ENCODE measurements at places on chromosomes 11 and 22.

- DNase-seq, result peak; percentile 17
Measured at GRCh38 chr11:110463153-110463552, 33.4 kb downstream of the FDX1 start.

GRCh38 chr11:123407996-123408597 is 22.0 kb upstream of the GRAMD1B start:
- no peak for DNase-seq

DNA sequence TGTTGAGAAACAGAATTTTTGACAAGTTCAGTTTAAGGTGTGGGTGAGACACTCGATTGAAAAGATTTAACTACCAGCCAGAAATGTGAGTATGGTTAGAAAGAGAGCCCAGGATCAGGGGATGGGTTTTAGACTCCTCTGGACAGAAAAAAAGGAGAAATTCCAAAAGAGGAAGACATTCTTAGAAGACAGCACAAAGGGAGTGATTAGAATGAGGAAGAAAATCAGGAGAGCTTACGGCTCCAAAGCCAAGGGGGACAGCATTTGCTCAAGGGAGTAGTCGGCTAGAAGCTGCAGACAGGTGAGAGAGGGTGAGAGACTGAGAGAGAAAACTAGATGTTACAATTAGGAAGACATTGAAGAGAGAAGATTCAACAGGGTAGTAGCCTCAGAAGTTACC is 166.1 kb downstream of the ADAMTS15 start:
- no peak for DNase-seq

GRCh38 chr22:47148956-47149728 is 386.7 kb downstream of the TBC1D22A start:
- no peak for DNase-seq

DNA sequence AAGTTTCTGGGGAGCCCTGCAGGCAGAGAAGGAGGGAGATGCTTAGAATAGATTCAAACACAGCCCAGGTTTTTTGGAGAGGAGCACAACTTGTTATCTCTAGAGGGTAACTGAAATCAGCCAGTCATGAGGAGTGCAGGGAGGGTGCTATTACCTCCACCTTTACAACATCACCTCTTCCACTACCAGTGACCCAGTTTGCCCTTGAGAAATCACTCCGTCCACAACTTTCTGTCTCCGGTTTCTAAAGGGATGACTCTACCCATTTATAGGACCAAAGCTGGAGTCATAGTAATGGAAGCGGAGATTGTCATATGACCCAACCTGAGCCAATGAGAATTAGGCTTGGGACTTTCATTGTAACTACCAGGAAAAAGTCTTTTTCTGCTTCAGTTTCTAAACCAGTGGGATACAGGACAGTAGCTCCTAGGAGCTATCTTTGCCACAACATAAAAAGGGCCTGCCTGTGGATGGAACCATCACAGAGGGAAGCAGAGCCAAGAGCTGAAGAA is 131.2 kb upstream of the SERPIND1 start:
- no peak for DNase-seq

DNA sequence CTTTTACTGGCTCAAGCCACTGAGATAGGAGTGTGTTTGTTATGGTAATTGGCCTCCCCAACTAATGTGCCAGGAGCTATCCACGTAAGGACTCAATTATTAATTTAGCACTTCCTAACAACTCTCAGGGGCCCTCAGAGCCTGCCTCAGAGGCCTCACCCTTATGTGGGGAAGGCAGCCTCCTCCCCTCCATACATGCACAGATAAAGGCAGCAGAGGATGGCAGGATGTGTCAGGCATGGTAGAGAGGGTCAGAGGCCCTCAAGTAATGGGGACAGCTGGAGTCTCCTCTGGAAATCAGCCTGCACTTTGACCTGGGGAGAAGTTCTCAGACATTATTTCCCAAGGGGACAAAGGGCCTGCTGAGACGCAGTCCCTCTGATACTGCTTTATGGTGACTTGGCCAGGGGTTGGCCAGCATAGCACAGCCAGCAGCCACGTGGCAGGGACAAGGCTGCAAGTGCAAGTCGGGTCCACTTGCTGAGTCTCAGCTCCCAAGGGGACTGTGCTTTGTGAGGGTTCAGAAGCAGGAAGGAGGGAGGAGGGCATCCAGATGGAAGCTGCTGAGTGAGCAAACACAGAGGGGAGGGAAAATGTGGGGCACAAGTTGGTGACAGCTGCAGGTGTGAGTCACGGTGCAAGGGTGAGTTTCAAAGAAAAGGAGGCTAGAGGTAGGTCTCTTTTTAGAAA is 17.0 kb downstream of the MOGAT2 start:
- no peak for DNase-seq

- no peak for DNase-seq
Measured at GRCh38 chr11:1458340-1459218, 28.0 kb downstream of the MOB2 start.

DNA sequence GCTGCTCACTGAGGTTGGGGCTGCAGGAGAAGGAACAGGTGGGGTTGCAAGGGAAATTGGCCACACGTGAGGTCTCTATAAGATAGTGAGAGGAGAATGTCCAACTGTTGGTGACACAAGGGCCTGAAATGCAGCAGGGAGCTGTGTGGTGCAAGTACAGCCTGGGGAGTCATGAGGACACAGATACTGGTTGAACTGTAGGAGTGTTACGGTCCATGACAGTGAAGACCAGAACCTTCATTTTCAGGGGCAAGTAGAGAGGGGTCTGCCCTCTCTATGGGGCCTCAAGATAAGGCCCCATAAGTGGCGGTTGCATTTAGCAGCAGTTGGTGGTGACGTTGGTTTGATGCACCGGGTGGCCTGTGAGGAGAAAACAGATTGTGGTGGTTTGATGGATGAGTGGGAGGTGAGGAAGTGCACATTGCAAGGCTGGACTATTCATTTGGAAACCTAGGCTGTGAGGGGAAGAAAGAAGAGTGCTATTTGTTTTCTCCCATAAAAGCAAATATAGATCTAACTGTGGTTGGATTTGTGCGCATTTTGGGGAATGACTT is 39.4 kb downstream of the MICAL2 start:
- no peak for DNase-seq

DNA sequence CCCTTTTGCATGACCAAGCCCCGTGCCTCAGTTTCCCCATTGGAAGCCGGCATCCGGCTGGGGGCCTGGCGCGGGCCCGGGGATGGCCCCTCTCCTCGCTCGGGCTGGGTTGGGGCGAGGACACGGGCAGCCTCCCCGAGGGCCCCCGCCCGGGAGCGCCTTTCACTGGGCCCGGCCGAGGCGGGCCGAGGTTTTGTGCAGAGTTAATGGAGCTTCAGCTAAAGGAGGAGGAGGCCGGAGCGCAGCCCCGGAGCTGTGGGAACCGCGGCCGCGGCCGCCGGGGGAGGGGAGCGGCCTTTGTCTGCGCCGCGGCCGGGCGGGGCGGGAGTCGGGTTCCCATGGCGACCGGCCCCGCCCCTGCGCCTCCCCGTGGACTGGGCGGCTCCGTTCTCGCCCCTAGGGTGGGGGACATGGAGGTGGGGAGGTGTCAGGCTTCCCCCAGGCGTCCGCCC is 1.4 kb upstream of the MAPK11 start:
- DNase-seq, result no peak

GRCh38 chr11:17974246-17974645 is 38.6 kb downstream of the SERGEF start:
- no peak for DNase-seq

- DNase-seq, result no peak
Measured at GRCh38 chr11:92861634-92862033, 107.8 kb upstream of the MTNR1B start.

- DNase-seq, result no peak
Measured at GRCh38 chr11:118051611-118052461, 25.0 kb upstream of the TMPRSS4 start.

- no peak for DNase-seq
Measured at GRCh38 chr22:30733181-30733631, 38.5 kb downstream of the OSBP2 start.

DNA sequence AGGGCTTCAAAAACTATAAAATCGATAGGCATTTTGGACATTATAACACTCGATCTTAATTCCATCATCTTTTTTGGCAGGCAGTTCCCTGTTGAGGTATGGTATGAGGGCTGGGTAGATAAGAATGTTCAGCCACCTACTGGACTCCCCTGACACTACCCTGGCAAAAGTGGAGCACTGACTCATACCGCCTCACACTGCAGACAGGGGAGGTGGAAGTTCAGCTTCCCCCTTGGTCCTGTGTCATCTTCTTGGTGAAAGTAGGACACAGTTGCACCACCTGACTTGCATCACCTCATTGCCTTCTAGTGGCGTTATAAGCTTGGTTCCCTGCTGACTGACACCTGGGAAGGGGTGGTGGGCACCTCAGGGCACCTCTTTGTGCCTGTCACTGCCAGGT is 30.4 kb downstream of the PAAF1 start:
- no peak for DNase-seq

DNA sequence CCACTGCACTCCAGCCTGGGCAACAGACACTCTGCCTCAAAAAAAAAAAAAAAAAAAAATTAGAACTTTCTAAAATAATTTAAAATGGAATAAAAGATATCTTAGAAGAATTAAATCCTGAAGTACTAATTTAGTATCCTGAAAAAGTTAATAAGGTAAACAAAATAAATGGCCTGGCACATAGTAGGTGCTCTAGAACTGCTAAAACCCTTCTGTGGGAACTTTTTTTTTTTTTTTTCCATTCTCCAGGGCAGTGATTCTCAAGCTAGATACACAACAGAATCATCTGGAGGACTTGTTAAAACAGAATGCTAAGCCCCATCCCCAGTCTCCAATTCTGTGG is 65.3 kb downstream of the MAML2 start:
- no peak for DNase-seq

DNA sequence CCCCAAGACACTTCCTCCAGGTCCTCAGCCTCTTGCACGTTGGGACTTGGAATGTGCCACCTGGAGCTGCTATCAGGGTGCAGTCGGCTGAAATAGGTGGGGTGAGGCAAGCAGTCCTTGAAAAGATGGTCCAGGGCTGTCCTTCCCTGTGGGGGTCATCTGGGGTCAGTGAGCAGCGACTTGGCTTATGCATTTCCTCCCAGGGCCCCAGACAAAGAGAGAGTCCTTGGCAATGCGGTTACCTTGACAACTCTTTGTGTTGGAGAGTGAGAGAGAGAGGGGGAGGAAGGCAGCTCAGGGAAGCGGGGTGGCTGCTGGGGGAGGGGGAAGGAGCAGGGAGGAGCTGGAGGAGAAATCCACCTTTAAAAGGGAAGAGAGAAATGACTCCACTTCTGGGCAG is 93.8 kb downstream of the MIAT start:
- peak; percentile 62 for DNase-seq

DNA sequence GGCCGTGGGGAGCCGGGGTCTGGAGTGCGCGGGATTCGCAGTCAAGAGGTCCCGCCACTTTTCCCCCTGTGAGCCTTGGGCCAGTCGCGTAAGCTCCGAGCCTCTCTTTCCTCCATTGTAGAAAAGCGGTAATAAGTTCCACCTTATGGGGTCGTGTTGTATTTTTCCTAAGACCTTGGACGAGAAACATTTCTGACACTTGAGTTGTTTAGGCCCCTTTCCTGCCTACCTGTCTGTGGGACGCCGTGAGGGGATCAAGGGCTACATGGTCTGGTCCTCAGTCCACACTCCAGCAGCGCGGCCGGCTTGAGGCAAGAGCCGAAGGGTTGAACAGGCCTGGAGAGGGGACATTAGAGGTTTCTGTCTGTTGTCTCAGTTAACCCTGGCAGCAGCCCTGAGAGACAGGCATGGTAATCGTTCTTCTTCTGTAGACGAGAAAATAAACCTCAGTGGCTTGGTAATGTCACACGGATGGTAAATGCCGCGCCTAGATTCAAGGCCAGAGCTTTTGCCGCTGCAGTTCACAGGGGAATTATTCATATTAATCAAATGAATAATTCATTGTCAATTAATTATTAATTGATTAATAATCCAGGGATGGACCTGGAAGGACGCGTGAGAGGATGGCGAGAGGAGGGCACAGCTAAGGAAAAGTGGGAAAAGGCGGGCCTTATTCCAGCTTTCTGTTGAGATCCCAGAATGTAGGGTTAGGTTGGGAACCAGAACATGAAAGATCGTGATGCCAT is 545 bp downstream of the FEN1 start:
- no peak for DNase-seq

- no peak for DNase-seq
Measured at GRCh38 chr11:45945397-45945999, 23.0 kb downstream of the LARGE2 start.

GRCh38 chr11:1012740-1013630 is 23.5 kb downstream of the MUC6 start:
- DNase-seq, result no peak

- peak; percentile 55 for DNase-seq
Measured at GRCh38 chr22:42399315-42400271, 32.6 kb downstream of the NFAM1 start.

GRCh38 chr11:114167355-114167754 is 107.8 kb downstream of the ZBTB16 start:
- DNase-seq, result no peak

GRCh38 chr11:58905721-58906547 is 33.4 kb upstream of the GLYATL1 start:
- peak; percentile 72 for DNase-seq

DNA sequence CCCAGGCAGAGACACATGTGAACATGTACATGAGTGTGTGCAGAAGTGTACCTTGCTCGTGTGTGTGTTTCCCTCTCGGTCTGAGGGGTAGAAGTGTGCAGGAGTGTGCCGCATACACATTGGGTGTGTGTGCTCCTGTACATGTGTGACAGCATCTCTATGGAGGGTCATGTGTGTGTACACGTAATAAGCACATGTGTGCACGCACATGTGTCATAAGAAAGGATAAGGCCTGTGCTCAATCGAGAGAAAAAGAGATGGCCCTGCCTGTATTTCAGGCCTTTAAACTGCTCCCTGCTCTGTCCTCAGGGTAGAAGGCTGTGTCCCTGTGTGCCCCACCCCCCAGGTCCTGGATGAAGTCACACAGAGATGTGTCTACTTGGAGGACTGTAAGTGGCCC is 61.8 kb downstream of the OTOG start:
- no peak for DNase-seq

- DNase-seq, result no peak
Measured at GRCh38 chr22:47691152-47691895, 928.9 kb downstream of the TBC1D22A start.

- peak; percentile 28 for DNase-seq
Measured at GRCh38 chr11:127345819-127346459, 345.4 kb upstream of the KIRREL3 start.

DNA sequence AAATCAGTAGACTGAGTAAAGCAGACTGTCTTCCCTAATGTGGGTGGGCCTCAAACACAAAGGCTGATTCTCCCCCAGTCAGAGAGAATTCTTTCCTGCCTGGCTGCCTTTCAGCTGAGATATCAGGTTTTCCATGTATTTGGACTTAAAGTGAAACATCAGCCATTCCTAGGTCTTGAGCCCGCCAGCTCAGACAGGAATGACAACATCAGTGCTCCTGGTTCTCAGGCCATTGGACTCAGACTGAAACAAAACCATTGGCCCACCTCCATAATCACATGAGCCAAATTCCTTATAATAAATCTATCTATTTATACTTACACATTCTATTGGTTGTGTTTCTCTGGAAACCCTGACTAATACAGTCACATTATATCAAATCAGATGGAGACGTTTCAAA is 56.7 kb upstream of the CLPB start:
- no peak for DNase-seq

GRCh38 chr22:50687829-50688228 is 15.2 kb downstream of the SHANK3 start:
- DNase-seq, result no peak

Measured in right renal pelvis (tissue), 4 donors.